Uterine smooth muscle cell (primary cell): ENCODE measurements at places on chromosomes 3 and 15. TPM values are rescaled to one million over a fixed set of nuclear protein-coding genes. Genes with fewer than 3 reads are reported as not detected.

ZPLD1 gene
- 0.62 TPM in 1 of 2 replicates, not detected in the other for total RNA-seq

GOLGA8A gene
- total RNA-seq, result 29.4 and 37.6 TPM in 2 replicates

IQCF5 gene
- total RNA-seq, result not detected in 2 replicates

OXTR gene
- total RNA-seq, result 8.9 and 12.1 TPM in 2 replicates

PPARG gene
- 35.6 and 49.2 TPM in 2 replicates for total RNA-seq

GOLGA8T gene
- not detected in 2 replicates for total RNA-seq

CLDN16 gene
- total RNA-seq, result 0.12 TPM in 1 of 2 replicates, not detected in the other

CA12 gene
- 128 and 224 TPM in 2 replicates for total RNA-seq

GUCA1C gene
- not detected in 2 replicates for total RNA-seq

RTP4 gene
- total RNA-seq, result 1.4 and 2.9 TPM in 2 replicates

IGSF11 gene
- total RNA-seq, result 0.37 TPM in 1 of 2 replicates, not detected in the other

MESP2 gene
- total RNA-seq, result 0.55 and 0.75 TPM in 2 replicates
